ENCODE measurements at places on chromosomes 4 and X. TPM values are rescaled to one million over a fixed set of nuclear protein-coding genes. Genes with fewer than 3 reads are reported as not detected.

Gene MXRA5
- not detected for total RNA-seq

Gene FAM47A
- total RNA-seq = not detected

- no peak overlapping the region for H3K27ac ChIP-seq
- DNase-seq = no peak
- H3K27me3 ChIP-seq = no peaks in the 10 kb centered on the region
- H3K4me1 ChIP-seq = peaks cover 6% of the 10 kb centered on the region
- no peak overlapping the region for H3K4me3 ChIP-seq
Measured at GRCh38 chr4:71110499-71110898, 117.0 kb downstream of the DCK start.

Gene EGFL6
- total RNA-seq = not detected

DNA sequence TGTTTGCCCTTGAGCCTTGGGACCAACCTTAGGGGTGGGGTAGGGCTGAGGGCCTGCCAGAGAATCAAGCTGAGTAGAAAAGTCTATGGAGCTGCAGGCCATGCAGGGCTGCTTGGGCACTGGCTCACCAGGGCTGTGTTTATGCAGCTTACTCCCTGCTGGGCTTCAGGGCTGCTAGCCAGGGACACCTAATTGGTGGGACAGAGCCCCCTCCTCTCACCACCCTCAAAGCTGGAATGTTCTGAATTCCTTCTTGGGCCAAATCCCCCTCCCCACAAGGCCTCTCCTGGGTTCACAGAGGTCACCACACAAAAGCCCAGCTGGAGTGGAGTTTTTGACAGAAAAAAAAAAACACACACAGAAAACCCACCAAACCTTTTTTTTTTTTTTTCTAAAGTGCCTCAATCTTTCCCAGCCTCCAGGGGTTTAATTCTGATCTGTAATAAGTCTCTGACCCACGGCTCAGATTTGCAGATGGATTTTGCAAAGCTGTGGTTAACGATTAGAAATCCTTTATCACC is at the start of gene CLDN2:
TSS of gene CLDN2 (plus strand) at position 471 of the 521 bp plus-strand sequence. CDS start 7,827 bp downstream, outside the sequence.
- H3K27ac ChIP-seq = no peak within 1 kb of the TSS
- DNase-seq = no peak
- H3K4me1 ChIP-seq = peaks cover 13% of the 10 kb centered on the region
- H3K36me3 ChIP-seq = no peaks in the 10 kb centered on the region

- no peaks in the 10 kb centered on the region for H3K27me3 ChIP-seq
- no peaks in the 10 kb centered on the region for H3K4me1 ChIP-seq
- H3K4me3 ChIP-seq = no peak overlapping the region
- no peak for DNase-seq
- no peaks in the 10 kb centered on the region for H3K36me3 ChIP-seq
Measured at GRCh38 chrX:123274796-123275195, 90.7 kb downstream of the GRIA3 start.

GRCh38 chrX:1582686-1583437 is 8.5 kb upstream of the AKAP17A start:
- peaks cover 14% of the 10 kb centered on the region for H3K4me1 ChIP-seq
- no peak overlapping the region for H3K4me3 ChIP-seq
- H3K36me3 ChIP-seq = no peaks in the 10 kb centered on the region
- DNase-seq = no peak

GRCh38 chr4:83124111-83124780 is 9.7 kb upstream of the PLAC8 start:
- no peaks in the 10 kb centered on the region for H3K36me3 ChIP-seq
- no peaks in the 10 kb centered on the region for H3K27me3 ChIP-seq
- no peaks in the 10 kb centered on the region for H3K4me1 ChIP-seq
- no peak overlapping the region for H3K27ac ChIP-seq
- no peak overlapping the region for H3K4me3 ChIP-seq

DNA sequence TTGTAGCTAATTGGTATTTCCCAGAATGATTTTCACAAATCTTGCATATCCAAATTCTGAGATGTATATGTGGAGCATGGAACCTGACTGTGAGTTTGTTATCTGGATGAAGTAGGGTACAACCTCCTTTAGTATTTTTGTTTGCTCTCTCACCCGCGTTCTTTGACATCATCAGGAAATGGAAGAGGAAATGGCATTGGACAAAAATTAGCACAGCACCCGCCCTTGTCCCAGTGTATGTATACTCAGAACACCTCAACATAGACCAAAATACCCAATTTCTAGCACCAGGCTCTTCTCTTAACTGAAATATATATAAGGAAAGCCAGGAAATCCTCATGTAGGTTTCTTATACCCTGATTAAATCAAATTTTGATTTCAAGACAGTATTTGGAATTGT is 6.9 kb upstream of the PGRMC2 start:
- H3K27me3 ChIP-seq = no peaks in the 10 kb centered on the region
- DNase-seq = no peak
- no peaks in the 10 kb centered on the region for H3K36me3 ChIP-seq
- H3K27ac ChIP-seq = no peak overlapping the region

GRCh38 chr4:138507522-138507921 is 265.4 kb upstream of the SLC7A11 start:
- no peak overlapping the region for H3K27ac ChIP-seq
- no peaks in the 10 kb centered on the region for H3K27me3 ChIP-seq
- no peaks in the 10 kb centered on the region for H3K4me1 ChIP-seq
- no peak for DNase-seq
- H3K4me3 ChIP-seq = no peak overlapping the region

- no peaks in the 10 kb centered on the region for H3K27me3 ChIP-seq
- H3K4me3 ChIP-seq = no peak overlapping the region
- H3K36me3 ChIP-seq = no peaks in the 10 kb centered on the region
- H3K27ac ChIP-seq = no peak overlapping the region
Measured at GRCh38 chr4:66372706-66373105, 702.4 kb upstream of the EPHA5 start.

GRCh38 chr4:55578341-55579010 is 13.6 kb downstream of the PDCL2 start:
- no peak for DNase-seq
- H3K4me1 ChIP-seq = no peaks in the 10 kb centered on the region
- H3K4me3 ChIP-seq = no peak overlapping the region
- no peaks in the 10 kb centered on the region for H3K27me3 ChIP-seq

DNA sequence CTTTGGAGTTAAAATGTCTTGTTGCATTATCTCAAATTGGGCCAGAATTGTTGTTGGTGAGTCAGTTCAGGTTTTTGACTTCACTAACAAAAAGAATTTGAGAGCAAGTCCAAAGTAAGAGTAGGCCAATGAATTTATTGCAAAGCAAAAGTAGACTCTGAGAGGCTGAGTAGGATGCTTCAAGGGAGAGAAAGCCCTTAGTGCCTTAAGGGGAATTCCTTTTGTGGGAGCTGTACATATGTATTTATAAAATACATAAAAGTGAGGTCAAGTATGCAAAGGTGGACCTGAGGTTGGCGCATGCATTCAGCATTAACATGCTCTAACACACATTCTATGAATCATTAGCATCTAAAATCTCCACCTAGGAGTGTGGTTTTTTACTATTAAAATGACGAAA is 565.4 kb downstream of the GRXCR1 start:
- H3K4me3 ChIP-seq = no peak overlapping the region
- no peak for DNase-seq
- no peaks in the 10 kb centered on the region for H3K36me3 ChIP-seq
- no peaks in the 10 kb centered on the region for H3K4me1 ChIP-seq

Gene AWAT2
- total RNA-seq = not detected

Data from naive thymus-derived CD4-positive, alpha-beta T cell (primary cell).